ENCODE measurements at places on chromosomes 5 and 9. TPM values are rescaled to one million over a fixed set of nuclear protein-coding genes. Genes with fewer than 3 reads are reported as not detected.

GRCh38 chr9:126650404-126651341 is 36.9 kb downstream of the LMX1B start:
- no peak for DNase-seq

- DNase-seq, result no peak
Observed at GRCh38 chr5:40685193-40685592, 5.5 kb downstream of the PTGER4 start.

The TAS2R1 gene
- not detected for total RNA-seq

The ARID3C gene
- total RNA-seq, result 0.29 TPM

GRCh38 chr5:36726767-36727166 is 120.4 kb downstream of the SLC1A3 start:
- DNase-seq, result no peak

DNA sequence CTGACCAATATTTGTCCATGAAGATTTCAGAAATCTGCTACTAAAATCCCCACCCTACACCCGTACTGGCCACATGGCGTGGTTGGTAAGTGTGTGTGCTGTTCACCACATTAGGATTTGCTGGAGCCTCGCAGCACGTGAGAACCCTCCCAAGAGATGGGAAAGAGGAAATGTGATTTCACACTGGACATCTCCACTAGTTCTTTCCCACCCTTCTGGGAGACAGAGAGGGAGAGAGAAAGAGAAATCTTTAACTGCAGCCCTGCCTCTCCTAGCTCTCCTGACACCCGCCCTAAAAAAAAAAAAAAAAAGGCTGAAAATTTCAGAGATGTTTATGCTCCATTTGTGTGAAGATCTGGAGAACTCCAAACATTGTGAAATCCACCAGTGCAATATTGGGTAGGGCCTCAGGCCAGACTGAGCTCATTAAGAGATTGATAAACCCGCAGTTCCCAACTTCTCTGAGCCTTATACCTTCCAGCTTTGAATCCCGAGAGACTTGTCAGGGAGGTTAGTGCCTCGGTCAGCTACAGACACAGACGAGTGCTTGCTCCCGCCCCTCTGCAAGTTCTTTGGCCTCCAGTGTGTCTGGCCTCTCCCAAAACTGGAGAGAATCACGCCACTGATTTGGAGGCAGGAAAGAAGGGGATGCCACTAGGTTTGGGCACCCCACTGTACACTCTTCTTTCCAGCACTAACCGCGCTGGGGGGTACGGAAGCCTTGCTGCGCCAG is 1.9 kb downstream of the SPRY4 start:
- no peak for DNase-seq

The SPINK7 gene
- not detected for total RNA-seq

- no peak for DNase-seq
Observed at GRCh38 chr5:83567741-83568140, 96.2 kb downstream of the VCAN start.

GRCh38 chr9:91522481-91522880 is 98.8 kb upstream of the NFIL3 start:
- no peak for DNase-seq

GRCh38 chr5:179295778-179296149 is 49.5 kb downstream of the ADAMTS2 start:
- DNase-seq, result no peak

The PALM2AKAP2 gene
- total RNA-seq, result 41.4 TPM

GRCh38 chr5:160937570-160937969 is 85.6 kb upstream of the ATP10B start:
- no peak for DNase-seq

DNA sequence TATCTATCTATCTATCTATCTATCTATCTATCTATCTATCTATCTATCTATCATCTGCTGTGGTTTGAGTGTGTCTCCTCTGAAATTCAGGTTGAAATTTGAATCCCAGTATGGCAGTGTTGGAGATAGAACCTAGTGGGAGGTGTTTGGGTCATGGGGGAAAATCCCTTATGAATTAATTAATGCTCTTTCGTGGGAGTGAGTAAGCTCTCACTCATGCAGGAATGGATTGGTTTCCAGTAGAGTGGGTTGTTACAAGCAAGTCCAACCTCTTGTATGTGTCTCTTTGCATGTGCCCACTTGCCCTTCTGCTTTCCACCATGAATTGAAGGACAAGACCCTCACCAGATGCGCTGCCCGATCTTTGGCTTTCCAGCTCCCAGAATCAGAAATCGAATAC is 113.0 kb downstream of the ANXA1 start:
- DNase-seq, result no peak

DNA sequence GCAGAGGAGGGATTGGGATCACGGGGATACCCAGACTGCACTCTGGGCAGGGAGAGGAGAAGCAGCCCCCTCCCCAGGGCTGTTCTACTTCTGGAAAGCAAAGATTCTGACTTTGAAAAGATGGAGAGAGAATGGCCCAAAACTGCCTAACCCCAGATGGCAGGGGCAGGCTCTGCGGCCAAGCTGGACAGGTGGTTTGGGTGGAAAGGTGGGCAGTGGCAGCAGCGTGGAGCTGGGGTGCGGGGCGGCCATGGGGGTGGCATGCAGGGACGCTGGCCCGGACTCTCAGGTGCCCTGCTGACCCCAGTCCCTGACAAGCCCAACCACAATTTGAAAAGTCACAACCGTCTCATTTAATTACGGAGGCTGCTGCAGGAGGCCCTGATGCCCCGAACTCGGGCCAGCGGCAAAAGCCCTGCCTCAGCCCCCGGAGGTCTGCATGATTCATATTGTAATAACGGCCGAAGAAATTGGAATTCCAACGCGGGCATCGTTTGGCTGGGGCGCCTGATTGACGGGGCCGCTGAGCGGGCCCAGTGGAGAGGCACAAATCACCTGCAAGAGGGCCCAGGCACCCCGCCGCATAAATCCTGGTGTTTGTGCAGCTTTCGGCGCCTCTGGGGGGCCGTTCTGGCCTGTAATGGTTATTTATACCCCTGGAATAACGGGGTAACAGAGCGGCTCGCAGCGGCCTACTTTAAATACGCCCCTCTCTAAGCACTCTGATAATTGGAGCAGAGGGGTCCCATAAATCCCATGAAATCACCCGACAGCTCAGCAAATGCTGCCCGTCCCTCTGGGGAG is 41.8 kb upstream of the FCN2 start:
- DNase-seq, result no peak

- no peak for DNase-seq
Observed at GRCh38 chr9:17881371-17881770, 302.5 kb downstream of the SH3GL2 start.

GRCh38 chr5:83405662-83406061 is 65.9 kb upstream of the VCAN start:
- DNase-seq, result no peak

Data from breast epithelium (tissue), 4 donors.